ENCODE measurements at places on chromosomes 2 and 18. TPM values are rescaled to one million over a fixed set of nuclear protein-coding genes. Genes with fewer than 3 reads are reported as not detected.

Gene KCNS3
- total RNA-seq: 12.1 TPM

Gene ABCB11
- 1.9 TPM for total RNA-seq

Gene TUBB8B
- total RNA-seq: 1.4 TPM

Gene EVX2
- total RNA-seq: not detected

Gene LIMS3
- 10.0 TPM for total RNA-seq

Gene LRRC30
- not detected for total RNA-seq

Gene PCARE
- total RNA-seq: not detected

Gene SP5
- 9.3 TPM for total RNA-seq

Gene AQP12A
- total RNA-seq: not detected

Gene MCFD2
- 121 TPM for total RNA-seq

Gene CNGA3
- 0.10 TPM for total RNA-seq

Gene DSG1
- not detected for total RNA-seq

Gene FBXO48
- 1.6 TPM for total RNA-seq

Gene SERPINB2
- total RNA-seq: not detected

Gene ALK
- total RNA-seq: 0.05 TPM

All from endothelial cell (in vitro differentiated cells).